Sigmoid colon (tissue), 7 donors: ENCODE measurements at places on chromosomes 13 and 19.

- DNase-seq: no peak
Measured at GRCh38 chr13:53043398-53043797, 14.8 kb downstream of the OLFM4 start.

DNA sequence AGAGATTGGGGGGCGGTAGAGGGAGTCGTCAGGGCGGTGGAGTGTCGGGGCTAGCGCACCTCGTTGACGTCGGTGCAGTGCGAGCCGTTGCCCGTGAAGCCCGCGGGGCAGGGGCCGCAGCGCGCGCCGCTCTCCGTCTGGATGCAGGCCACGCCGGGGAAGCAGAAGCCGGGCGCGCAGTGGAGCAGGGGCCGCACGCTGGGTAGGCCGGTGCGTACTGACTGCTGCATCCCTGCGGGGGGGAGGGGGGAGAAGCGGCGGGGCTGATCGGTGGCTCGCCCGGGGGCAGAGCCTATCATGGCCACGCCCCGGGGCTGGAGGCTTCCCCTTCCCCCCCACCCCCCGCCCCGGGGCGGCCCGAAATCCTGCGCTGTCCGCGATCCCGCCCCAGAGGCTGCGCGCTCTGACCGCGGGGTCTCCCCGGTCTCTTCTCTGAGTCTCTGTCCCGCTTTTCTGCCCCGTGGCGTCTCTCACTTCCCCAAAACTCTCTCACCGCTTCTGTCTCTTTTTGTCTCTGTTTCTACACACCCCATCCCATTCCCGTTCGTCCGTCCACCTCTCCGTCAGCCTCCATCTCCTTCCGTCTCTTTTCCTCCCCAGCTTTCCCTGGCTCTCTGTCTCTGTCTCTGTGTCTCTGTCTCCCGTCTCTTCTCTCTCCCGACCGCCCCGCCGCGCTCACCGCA is 1.1 kb downstream of the COMP start:
- no peak for DNase-seq

- DNase-seq: no peak
Measured at GRCh38 chr19:14056069-14056666, 5.7 kb downstream of the PALM3 start.

GRCh38 chr13:94480672-94481145 is 1.2 kb upstream of the DCT start:
- DNase-seq: no peak

DNA sequence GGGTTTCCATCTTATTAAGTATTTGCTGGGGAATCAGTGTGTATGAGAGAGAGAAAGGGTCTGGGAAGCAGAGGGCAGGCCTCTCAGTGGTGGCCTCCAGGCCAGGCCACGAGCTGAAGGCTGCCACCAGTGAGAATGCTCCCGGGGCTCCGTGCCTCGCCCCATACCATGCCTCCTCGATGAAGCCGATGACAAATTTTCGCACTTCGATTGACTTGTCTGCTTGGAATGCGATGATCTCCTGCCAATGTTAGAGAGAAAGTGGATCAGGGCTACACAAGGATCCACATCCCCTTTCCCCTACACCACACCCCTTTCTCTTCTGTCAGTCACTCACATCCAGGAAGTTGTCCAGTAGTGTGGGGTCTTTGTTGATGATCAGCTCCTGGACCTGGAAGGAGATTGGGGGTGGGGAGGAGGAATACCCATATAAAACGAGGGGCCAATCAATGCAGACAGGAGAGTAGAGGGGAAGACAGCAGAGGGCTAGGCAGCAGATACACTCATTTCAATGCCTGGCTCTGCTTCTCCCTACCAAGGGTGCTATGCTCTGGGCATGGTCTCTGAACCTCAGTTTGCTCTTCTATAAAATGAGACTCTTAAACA is 10.7 kb downstream of the SYMPK start:
- DNase-seq: no peak

- no peak for DNase-seq
Measured at GRCh38 chr13:35477386-35477946, 977 bp upstream of the MAB21L1 start.

DNA sequence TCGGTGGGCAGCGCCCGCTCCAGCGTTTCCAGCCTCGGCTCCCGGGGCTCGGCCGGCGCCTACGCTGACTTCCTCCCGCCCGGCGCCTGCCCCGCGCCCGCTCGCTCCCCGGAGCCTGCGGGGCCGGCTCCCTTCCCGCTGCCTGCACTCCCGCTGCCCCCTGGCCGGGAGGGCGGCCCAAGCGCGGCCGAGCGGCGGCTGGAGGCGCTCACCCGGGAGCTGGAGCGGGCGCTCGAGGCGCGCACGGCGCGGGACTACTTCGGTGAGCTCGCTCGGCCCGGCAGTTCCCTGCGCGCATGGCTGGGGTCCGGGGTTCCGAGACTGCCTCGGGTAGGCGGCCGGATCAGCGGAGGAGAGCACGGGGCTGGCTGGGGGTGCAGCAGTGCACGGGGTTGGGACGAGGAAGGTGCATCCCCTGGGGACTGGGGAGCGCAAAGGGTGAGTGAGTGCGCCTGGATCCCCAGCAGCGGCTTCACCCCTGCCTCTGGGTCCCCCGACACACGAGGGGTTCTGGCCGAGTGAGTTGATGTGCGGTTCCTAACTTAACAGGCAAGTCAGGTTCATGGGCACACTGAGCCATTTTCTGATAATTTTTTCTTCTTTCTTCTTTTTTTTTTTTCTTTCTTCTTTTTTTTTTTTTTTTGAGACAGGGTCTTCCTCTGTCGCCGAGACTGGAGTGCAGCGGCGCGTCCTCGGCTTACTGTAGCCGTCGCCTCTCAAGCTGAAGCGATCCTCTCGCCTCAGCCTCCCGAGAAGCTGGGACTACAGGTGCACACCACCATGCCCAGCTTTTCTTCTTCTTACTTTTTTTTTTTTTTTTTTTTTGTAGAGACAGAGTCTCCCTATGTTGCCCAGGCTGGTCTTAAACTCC is 1.1 kb downstream of the WTIP start:
- no peak for DNase-seq

- no peak for DNase-seq
Measured at GRCh38 chr13:94351292-94351990, 128.0 kb downstream of the DCT start.

DNA sequence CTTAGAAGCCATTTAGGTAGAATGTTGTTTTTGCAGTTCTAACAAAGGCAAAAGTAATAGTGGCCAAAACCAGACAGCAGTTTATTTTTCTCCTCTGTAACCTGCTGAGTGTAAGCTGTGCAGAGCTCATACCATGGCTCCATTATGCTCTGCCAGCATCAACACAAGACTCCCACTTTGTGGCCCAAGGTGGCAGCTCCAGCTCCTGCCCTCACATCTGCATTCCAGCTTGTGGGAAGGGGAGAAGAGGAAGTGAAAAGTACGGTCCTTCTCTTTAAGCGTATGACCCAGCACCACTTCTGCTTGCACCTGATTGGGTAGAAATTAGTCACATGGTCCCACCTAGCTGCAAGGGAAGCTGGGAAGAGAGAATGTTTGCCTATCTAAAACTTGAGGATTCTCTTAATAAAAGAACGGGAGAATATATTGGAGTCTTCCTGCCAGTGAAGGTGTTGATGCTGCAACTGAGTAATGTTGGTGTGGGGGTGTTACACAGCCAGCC is 19.2 kb downstream of the ADGRE1 start:
- DNase-seq: no peak

DNA sequence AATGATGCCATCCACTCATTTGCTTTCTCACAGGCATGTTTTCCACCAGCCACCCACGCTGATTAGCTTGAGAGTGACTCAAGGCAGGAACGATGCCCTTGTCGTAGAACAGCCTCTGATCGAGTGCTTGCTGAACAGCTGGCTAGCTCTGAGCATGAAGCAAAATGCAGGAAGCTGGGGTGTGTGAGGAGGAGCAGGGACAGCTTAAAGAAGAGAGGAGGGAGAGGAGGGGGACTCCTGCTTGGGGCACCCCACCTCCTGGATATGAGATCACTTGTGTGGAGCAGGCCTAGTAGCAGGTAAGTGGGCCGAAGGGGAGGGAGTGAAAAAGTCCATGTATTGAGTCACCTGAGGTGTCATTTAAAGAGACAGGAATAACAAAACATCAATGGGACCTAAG is 48.8 kb downstream of the IRS2 start:
- no peak for DNase-seq

DNA sequence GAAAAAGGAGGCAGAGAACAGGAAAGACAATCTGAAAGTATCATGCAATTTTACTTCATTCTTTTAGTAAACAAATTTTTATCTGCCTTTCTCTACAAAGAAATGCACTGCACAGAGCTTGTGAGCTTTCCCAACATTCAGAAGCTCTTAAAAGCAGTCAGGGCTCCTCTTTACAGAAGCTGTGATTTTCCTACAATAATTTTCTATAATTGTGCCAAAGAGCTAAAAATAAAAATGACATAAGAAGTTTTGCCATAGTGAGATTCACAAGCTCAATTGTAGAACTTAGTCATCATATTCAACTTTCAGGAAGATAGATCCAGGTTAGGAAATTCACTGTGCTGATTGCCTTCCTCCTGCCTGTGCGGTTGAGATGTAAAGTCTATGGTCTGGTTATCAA is 341.4 kb downstream of the PCDH9 start:
- DNase-seq: no peak

DNA sequence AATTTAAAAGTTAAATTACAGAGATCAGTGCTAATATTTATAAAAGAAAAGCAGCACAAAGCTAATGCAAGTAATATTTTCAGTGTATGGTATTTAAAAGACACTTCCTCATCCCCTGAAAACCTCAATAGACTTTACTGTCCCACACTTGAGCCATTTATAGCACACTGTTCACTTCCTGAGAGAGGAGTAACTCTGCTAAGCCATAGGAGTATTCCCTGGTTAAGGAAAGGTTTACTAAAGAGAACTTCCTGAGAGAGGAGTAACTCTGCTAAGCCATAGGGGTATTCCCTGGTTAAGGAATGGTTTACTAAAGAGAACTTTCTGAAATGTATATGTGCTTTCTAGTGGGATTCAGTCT is 159.4 kb downstream of the NHLRC3 start:
- no peak for DNase-seq

DNA sequence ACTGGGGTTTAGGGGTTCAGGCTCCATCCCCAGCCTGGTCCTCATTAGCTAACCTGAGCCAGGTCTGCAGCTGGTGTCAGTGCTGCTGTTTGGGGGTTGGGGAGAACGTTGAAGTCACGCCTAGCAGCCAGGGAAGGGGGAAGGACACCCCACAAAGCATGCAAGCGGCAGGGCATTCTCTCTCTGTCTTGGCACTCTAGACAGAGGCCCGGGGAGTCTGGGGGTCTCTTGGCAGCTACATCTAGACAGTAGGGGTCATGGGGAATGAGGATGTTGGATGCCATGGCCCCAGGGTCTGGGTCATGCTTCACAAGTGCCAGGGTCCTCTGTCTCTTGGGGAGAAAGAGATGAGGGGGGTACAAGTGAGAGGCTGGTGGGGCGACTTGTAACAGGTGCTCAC is 2.6 kb downstream of the ERICH4 start:
- DNase-seq: no peak

DNA sequence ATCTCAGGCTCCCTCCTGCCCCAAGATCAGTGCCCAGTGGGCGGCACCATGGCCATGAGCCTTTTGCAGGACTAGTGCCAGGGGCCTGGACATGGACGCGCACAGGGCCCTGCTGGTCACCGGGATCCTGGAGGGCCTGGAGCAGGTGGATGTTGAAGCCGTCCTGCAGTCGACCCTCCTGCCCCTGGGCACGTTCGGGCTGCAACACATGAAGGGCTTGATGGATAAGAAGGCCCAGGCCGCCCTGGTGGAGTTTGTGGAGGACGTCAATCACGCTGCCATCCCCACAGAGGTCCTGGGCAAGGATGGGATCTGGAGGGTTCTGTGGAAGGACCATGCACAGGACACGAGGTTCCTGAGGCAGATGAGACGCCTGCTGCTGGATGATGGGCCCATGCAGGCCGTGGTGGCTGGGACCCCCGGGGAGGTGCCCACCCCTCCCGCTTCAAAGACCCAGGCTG is 38.0 kb upstream of the PNMA8B start:
- no peak for DNase-seq
